ENCODE measurements at places on chromosomes 11 and 22.

DNA sequence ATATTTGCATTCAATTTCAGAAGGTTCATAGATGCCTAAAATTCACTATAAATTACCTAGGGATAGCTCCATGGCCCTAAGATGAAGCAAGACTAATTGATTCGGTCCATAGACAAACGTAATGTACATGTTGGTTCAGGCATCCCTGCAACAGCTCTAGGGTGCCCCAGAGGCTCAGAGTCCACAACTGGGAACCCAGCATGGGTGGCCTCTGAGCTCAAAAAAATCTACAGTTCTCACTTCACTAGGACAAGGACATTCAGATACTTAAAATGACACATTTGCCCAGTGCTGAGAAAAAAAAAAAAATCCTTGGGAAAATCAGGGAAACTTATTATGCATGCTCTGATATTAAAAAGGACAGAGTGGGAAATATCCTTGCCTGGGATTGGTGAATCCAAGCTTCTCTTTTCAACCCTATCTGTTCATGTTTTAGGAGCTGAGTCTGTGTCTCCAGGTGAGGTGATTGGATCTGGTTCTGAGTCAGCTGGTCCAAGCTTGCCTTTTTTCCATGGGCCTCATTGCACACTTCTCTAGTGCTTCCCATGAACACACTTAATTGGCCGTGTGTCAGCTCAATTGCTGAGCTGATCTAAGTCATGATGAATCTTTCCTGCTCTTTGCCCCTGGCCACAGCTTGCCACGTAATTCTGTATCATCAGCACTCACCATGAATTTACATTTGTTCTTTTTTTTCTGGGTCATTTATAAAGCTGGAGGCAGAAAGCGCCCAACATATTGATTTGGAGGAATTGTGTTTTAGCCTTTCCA lies 116.3 kb upstream of the RCN1 start:
- DNase-seq = no peak

DNA sequence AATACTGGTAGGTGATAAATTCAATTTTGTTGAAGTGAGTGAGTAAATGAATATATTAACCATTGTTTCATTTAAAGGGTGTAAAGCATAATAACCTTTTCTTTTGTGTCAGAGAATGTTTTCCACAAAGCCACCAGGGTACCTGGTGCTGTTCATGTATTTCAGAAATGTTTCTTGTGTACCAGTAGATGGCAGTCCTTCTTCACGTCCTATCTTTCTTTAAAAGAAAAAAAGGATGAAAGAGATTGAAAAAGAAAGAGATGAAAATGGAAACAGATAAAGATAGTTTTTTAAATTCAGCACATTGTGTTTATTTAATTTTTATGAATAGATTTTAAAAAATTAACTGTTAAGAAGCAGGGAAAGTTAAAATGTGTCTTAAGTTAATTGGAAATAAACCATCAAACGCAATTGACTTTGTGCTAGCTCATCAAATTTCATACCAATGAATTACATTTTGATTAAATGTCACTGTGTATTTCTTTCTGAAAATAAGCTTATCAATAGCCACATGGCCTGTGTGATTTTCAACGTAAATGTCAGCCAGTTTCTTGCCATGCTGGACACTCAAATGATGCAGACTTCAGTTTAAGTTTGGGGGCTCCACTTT lies 65.5 kb upstream of the CHORDC1 start:
- peak; percentile 37 for DNase-seq

DNA sequence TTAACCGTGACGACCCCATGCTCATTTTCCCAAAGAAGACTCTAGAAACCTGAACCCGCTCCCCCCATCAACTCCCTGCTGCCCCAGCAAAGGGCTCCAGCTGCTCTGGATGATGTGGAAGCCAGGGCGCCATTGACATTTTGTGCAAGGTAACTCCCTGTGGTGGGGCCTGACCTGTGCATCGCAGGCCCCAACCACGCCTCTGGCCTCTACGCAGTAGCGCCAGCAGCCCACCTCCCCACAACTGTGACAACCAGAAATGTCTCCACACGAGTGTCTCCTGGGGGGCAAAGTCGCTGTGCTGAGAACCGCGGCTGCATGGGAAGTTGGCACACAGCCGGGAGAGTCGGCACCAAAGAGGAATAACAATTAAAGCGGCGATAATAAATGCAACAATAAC lies 86.9 kb upstream of the PRR5 start:
- DNase-seq = no peak

DNA sequence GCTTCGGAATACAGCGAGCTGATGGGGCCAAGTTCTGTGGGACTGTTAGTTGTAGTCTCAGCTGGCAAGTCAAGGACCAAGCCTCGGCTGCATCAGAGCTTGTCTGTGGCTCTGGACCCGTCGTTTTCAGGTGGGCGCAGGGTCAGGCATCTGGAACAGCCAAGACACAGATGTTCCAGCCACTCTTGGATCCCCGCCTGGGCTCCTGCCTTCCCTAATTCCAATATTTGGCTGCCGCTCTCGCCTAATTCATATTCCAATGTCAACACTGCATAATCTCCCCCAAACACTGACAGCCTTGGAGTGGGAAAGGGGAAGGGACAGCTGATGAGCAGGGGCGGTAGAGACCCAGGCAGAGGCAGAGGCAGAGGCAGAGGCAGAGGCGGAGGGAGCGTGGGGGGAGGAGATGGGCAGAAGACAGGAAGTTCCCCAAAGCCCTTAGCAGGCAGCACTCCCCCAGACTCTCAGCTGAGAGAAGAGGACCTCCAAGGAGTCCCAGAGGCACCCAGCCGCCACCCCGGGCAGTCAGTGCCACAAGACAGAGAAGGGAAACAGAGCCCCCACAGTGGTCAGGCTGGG lies 49.6 kb upstream of the SLC35C1 start:
- no peak for DNase-seq

- peak; percentile 35 for DNase-seq
Measured at GRCh38 chr11:123166071-123166559, 28.9 kb downstream of the CLMP start.

- peak; percentile 82 for DNase-seq
Measured at GRCh38 chr22:43945632-43946383, 9.4 kb upstream of the SAMM50 start.

DNA sequence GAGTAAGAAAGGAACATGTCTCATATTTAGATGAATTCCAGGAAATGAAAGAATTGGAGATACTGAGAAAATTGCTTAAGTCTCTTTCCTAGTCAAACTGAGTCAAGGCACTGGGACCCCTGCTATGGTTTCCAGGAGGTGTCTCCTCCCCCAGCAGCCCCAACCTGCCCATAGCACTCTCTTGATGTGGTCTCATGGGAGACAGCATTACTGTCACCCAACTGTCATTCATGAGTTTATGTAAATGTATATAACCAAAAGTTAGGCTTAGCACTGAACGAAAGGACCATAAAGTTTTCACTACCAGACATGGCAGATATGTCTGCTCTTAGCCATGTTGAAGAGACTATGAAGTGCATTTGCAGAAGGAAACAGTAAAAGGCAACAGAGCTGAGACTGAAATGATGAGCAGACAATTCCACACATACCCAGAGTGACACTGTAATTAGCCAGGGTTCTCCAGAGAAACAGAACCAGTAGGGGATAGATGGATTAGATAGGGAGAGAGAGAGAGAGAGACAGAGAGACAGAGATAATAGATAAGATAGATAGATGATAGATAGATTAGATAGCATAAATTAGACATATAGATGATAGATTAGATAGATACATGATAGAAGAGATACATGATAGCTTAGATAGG lies 328.1 kb downstream of the BRD1 start:
- DNase-seq = no peak

DNA sequence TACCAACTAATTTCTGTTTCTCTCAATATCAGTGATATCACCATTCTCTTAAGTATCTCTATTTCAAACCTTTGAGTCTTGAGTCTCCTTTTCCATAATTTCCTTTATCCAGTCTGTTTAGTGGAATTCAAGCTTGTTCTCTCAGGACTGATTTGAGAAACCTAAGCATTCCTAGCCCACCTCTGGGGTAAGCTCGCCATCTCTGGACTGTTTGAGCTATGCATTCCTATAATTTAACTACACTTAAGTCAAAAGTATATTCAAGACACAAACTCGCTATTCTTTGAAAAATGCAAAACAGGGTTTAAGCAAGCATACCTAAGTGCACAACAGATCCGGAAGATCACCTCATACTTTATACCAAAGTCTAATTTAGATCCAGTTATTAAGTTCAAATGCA lies 2.1 kb upstream of the DLAT start:
- DNase-seq = no peak

GRCh38 chr11:64923944-64924909 lies at the start of gene PPP2R5B:
TSS of gene PPP2R5B (plus strand) at chr11:64924689. CDS start at chr11:64925735, 1,046 bp downstream.
- DNase-seq = peak; percentile 94

- no peak for DNase-seq
Measured at GRCh38 chr11:45347348-45348082, 61.4 kb upstream of the SYT13 start.

DNA sequence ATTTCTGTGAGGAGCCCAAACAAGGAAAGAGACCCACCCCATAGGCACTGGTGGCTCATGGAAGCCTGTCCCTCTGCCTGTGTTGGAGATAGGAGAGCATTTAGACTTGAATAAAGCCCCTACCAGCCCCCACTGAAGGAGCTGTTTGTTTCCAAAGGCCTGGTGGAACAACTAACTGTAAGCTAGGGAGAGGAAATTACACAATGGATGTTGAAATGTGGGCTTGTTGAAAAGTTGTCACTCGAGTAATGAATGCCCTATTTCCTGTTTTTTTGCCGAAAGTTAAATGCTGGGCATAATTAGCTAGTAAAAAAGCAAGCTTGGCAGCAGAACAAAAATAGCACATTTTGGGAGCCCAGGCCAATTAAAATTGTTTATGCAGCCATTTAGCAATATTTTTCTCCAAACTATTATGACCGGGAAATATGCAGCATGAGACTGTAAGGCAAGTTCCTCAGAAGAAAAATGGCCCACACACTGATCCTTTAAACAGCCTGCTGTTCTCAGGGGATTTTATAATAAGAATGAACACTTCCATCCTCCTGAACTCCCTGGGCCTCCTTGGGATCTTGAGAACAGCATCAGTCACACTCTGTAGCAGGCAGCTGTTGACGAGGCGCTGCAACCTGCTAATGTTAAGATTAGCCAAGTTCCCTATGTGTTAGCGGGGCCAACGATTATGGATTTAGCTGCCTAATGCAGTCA lies 38.6 kb upstream of the LMO2 start:
- peak; percentile 94 for DNase-seq

- DNase-seq = no peak
Measured at GRCh38 chr11:46278387-46279125, 1.1 kb downstream of the CREB3L1 start.

- DNase-seq = no peak
Measured at GRCh38 chr11:68998390-68998911, 14.6 kb downstream of the MRGPRF start.

DNA sequence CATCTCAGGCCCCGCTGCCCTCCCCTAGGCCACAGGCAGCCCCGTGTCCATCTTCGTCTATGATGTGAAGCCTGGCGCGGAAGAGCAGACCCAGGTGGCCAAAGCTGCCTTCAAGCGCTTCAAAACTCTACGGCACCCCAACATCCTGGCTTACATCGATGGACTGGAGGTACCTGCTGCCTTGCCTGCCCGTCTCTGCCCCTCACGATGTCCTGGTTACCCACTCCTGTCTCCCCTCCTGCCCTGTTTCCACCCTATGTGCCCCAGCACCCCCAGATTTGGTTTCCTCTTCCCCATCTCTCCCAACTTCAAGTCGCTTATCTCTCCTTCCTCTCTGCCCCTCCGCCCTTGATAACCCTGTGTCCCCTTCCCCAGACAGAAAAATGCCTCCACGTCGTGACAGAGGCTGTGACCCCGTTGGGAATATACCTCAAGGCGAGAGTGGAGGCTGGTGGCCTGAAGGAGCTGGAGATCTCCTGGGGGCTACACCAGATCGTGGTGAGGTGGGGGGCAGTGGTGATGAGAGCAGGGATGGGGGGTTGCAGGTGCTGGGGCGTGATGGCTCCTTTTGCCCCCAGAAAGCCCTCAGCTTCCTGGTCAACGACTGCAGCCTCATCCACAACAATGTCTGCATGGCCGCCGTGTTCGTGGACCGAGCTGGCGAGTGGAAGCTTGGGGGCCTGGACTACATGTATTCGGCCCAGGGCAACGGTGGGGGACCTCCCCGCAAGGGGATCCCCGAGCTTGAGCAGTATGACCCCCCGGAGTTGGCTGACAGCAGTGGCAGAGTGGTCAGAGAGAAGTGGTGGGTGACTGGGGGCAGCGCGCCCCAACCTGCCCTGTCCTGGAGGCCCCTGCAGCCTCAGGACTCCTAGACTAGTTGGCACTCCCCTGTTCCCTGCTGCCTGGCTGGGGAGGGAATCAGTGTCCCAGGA lies 930 bp downstream of the SCYL1 start:
- no peak for DNase-seq

GRCh38 chr22:48841881-48842582 lies 985.6 kb downstream of the BRD1 start:
- DNase-seq = no peak

DNA sequence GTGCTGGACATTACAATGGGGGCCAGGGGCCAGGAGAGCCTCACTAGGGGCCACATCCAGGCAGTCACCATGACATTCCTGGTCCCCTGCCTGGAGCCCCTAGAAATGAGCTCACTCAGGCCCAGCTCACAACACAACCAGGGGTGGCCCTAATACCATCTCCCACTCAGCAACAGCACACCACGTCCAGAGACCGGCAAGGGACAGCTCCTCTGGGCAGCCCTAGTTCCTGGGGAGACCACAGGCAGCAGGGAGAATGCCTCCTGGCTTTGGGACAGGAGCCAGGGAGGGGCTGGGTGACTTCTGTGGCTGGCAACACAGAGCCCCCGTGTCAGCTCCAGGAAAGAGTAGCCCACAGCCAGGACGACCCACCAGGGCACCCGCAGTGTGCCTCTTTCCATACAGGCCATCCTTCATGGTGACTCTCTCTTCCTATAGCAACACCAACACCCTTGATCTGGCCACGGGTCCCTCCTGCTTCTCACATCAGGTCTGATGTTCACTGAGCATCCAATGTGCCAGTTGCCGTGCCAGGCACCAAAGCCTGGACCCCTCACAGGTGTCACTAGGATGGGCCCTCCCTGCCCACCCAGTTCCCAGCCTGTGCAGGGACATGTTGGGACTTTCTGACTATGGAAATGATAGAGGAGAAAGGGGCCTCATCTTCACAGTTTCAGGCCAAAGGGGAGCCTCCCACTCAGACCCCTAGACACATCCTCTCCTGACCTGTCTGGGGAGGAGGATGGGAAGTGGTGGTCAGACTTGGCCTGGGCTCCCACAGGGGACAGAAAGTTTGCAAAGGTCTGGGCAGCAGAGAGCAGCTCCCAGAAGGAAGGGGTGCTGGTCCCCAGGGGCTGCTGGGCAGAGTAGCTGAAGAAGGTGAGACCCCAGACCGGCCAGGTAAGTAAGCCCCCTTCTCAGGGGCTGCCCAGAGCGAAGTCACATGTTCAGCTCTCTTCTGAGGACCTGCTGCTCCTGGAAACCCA lies 43.2 kb downstream of the IGLL5 start:
- no peak for DNase-seq

GRCh38 chr22:35612903-35613302 lies 4.2 kb downstream of the MB start:
- DNase-seq = no peak

GRCh38 chr11:64180891-64181290 lies 5.1 kb upstream of the STIP1 start:
- no peak for DNase-seq

DNA sequence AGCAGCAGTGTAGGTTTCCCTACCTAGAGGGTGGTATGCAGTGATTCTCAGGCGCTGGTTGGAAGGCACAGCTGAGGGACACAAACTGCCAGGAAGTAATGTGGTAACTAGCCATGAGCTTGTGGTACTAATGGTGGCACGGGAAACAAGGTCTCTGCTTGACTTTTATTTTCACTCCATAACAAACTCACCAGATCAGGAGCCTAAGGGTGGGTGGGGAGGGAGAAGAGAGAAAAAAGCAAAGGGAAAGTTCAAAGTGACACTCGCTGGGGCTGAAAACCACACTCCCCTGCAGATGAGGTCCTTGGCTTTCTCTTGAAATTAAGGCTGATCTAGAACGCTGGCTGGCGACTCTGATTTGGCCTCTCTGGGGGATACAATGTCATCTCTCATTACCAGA lies 22.0 kb downstream of the TRAF6 start:
- peak; percentile 9 for DNase-seq

Measured in suppressor macrophage treated with lipopolysaccharide for 4 hours (primary cell).